ENCODE measurements at places on chromosomes 13 and 19. TPM values are rescaled to one million over a fixed set of nuclear protein-coding genes. Genes with fewer than 3 reads are reported as not detected.
A peak's percentile ranks its signal among the peaks of the same experiment; 100 is the strongest.

Gene CBY2
- 0.32 TPM for total RNA-seq

Gene KIR3DL2
- not detected for total RNA-seq

Gene SIAH3
- 0.04 TPM for total RNA-seq

Gene KANK2
- 8.9 TPM for total RNA-seq

Gene ZNF546
- total RNA-seq = 1.3 TPM

Gene PCDH9
- 0.08 TPM for total RNA-seq

Gene AMH
- 0.56 TPM for total RNA-seq

- ATAC-seq = peak; percentile 60
These were observed 5.9 kb upstream of the DCAF15 start for GRCh38 chr19:13946414-13946813.

DNA sequence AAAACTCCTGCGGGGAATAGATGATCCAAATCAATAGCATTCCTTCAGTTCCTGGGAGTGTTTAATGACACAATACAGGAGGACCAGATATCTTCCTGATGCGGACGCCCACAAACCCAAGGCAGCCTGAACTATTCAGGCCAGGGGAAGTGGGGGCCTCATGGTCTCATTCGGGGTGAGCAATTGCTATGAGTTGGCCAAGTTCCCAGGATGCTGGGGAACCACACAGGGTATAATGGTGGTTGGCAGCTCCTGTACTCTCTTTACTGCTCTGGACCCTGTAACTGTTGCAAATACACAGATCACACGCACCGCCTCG is 401.2 kb downstream of the IRS2 start:
- no peak for ATAC-seq

DNA sequence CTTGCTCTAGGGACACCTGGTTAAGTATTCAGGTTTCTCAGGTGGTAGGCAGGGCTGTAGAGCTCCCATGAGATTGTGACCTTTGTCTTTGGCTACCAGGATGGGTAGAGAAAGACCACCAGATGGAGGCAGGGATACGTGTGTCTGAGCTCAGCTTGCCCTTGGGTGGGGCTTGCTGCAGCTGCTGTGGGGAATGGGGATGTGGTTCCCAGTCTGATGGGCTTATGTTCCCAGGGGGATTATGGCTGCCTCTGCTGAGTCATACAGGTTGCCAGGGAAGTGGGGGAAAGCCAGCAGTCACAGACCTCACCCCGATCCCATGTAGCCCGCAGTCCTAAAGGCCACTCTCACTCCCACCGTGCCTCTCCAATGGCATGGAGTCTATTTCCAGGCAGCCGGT is 659.9 kb upstream of the KLF12 start:
- ATAC-seq = no peak

- no peak for ATAC-seq
These were observed 5.0 kb downstream of the POGLUT2 start for GRCh38 chr13:102793611-102794355.

DNA sequence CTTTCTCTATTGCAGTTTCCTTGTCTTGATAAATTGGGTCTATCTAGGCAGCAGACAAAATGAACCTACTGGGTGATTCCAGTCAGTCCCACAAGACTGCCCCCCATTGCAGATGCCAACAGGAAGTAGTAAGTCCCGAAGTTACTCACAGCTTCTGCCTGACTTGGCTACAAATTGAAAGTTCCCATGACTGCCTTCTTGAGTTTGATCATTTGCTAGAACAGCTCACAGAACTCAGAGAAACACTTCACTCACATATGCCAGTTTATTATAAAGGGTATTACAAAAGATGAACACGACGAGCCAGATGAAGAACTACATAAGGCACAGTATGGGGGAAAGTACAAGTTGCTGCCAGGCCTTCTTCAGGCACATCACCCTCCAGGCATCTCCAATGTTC is 50.0 kb downstream of the TEX26 start:
- ATAC-seq = no peak

DNA sequence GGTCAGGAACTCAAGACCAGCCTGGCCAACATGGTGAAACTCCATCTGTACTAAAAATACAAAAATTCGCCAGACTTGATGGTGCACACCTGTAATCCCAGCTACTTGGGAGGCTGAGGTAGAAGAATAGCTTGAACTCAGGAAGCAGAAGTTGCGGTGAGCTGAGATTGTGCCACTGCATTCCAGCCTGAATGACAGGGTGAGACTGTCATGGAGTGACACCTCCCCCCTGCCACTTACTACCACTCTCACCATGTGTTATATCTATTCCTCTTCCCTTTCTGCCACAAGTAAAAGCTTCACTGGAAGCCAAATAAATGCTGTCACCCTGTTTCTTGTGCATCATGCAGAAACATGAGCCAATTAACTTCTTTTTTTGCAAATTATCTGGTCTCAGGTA is 10.6 kb upstream of the CEACAM4 start:
- ATAC-seq = peak; percentile 40

DNA sequence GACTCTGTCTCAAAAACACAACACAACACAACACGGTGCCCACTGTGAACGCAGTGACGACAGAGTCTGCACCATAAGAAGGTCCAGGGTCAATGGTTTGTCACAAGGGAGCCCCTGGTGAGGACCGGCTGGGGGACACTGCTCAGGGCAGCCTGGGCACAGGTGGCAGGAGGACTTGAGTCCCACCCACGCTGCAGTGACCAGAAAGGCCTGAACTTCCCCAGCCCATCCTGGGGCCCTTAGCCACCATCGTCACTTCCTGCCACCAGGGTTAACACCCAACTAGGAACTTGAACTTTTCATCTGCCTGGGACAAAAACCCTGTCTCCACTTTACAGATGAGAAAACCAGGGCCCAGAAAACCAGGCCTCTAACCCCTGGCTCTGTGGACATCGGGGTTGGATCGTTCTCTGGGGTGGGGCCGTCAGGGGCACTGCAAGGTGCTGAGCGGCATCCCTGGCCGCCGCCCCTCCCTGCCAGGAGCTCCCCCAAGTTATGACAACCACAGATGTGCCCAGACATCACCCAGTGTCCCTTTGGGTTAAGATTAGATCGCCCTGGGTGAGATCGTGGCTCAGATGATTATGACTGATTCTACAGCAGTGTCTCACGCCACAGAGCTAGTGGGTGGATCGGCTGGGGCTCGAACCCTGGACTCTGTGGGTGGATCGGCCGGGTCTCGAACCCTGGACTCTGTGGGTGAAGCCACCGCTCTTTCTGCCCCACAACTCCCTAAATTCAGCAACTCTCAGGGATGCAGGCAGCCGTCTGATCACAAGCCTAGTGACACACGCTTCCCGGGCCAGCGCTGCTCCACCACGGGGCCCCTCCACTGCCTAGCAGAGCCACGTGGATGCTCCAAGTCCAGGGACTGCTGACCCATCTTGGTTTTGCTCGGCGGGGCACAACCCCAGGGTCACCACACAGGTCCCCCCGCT is 14.0 kb downstream of the MOB3A start:
- ATAC-seq = no peak

DNA sequence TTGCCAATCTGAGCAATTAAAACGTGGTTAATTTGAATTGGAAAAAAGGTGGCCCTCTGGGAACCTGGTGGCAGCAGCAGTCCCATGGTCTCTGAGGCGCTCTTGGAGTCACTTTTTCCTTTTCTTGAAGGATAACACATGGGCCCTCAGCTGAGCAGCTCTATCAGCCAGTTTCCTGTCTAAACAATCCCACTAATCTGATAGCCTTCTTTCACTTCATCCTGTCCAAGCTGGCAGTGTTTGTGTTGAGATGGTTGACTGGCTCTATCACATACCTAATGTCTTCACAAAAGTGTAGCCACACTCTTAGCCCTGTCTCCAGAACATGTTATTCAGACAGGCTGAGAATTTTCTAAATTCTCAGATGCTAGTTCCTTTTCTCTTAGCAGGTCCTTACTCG is 10.7 kb downstream of the MZT1 start:
- ATAC-seq = no peak

- peak; percentile 48 for ATAC-seq
These were observed 15.0 kb downstream of the CIC start for GRCh38 chr19:42284066-42284501.

DNA sequence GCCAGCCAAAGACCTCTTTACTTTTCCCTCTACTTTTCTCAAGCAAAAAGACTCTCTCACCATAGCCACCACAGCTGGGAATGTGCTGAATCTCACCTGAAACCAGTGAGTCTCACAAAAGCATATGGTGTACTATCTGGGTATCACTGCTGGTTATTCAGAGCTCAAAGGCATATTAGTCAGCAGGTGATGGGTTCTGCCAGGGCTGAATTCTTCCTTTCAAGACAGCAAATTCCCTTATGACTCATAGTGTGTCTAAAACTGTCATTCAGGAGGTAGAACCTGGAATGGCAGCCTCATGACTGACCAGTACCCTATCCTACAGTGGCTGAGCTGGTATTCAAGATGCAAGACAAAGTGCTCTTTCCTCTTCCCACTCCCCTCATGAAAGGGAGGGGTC is 2859.1 kb downstream of the PCDH9 start:
- ATAC-seq = no peak

DNA sequence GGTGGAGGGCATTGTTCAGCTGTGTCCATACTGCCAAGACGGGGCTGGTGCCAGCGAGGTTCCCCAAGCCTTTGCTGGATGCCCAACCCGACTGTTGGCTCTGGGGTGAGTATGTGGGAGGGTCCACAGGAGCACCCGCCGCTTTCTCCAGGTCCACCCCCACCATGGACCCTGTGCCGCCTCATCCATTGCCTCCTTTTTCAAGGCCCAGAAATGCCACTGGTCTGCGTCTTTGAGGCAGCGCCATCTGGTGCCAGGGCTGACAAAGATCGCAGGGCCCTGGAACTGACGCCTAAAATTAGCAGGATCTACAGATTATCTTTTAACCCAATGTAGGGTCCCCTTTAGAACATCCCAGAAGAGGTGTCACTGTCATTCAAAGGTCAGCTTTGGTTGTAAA is 34.6 kb downstream of the NFIX start:
- no peak for ATAC-seq

DNA sequence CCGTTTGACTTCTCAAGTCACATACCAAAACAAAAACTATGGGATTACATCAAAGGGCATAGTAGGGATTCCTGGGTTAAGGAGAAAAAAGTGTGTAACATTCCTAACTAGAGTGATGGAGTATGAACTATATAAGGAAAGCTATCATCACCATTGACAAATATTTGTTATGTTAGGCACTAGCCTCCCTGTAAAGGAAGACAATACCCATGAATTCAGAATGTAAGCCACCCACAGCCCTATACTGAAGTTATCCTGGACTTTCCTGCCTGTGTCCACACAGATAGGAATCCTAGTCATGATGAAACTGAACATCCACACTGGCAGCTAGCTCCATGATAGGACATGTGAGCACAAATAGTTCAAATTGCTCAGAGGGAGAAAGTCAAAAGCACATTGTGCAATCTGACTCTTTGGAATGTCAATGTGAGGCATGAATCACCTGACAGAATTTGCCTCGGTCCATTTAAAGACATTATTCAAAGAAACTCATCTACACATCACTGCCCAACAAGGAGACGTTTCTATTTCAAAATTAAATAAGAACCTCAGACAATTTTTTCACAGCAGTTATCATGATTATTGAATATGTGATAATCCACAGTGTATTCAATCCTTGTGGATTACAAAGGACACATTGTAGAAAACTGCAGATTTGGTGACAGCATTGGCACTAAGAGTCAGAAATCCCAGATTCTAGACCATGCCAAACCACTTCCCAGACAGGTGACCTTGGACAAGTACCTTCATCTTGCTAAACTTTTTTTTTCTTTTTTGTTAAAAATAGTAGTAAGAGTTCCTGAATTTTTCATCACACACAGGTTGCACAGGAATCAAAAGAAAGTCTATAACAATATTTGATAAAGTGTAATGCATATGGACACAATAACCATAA is 529.3 kb downstream of the IRS2 start:
- ATAC-seq = peak; percentile 98

GRCh38 chr13:64052521-64052920 is 2636.9 kb upstream of the PCDH20 start:
- ATAC-seq = no peak

- no peak for ATAC-seq
These were observed 8.4 kb downstream of the NLRP7 start for GRCh38 chr19:54938906-54939305.

GRCh38 chr13:86882835-86883234 is 788.3 kb upstream of the SLITRK5 start:
- no peak for ATAC-seq

DNA sequence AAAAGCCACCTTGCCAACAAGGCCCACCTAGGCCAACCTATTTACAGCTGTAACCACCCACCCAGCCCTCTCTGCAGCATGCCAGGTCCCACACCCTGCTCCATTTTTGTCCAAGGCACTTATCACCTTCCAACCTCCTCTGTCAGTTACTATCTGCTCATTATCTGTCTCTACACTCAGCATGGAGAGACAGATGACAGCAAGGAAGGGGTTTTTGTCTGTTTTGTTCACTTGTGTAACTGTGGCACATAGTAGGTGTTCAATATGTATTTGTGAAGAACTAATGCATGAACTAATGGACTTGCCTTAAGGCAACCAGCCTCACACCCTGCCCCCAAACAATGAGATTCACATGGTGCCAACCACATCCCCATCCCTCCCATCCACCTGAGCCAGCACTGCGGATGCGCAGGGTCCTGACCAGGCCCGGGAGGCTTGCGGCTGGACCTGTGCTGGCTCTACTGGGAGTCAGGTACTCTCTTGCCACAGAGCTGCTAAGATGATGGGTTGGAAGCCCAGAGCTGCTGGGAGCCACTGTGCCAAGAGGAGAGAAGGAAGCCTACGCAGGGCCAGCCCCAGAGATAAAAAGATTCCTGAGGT is 17.3 kb downstream of the DEDD2 start:
- ATAC-seq = no peak

- no peak for ATAC-seq
These were observed 325.4 kb upstream of the TSHZ3 start for GRCh38 chr19:31674503-31675192.

DNA sequence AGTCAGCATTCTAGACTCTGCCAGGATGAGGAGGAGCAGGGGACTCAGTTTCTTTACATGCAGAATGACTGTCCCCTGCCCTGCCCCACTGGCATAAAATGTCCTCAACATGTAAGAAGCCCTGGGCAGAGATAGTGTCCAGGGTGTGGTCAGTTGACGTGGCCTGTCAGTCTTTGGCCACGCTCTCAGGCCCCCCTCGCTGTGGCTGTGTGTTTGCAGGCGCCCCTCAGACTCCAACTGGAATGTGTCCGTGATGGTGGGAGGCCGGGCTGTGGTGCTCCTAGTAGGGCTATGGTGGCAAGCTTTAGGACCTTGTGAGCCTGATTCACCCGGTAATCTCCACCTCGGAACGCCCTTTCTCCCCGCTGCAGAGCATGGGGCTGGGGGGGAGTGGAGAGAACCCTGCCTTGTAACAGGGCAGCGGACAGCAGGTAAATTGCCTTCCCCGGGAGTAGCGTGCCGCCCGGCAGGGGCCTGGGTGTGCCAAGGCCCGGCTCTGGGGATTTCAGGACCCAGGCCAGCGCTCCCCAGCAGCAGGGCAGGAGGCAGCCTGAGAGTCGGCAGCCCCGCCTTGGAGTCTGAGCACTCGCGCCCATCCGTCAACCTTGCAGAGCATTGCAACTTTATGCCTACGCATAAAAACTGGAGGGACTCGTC is 62.3 kb downstream of the CHST8 start:
- peak; percentile 61 for ATAC-seq

DNA sequence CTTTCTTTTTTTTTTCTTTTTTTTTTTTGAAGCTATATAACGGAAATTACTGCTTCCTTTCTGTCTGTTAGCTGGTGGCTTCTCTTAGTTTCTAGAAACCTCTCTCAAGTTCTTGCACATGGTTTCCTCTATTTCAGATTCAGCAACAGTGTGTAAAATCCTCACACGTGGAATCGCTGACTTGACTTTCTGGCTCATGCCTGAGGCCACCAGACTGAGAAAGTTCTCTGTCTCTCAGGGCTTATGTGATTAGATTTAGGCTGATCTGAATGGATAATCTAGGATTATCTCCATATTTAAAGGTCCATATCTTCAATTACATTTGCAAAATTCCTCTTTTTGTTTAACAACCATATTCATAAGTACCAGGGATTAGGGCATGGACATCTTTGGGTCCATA is 856.3 kb upstream of the SLITRK6 start:
- ATAC-seq = no peak

Data from esophagus mucosa (tissue), 1 donor.